C1 segment of cervical spinal cord (tissue), 14 donors: ENCODE measurements at places on chromosomes 5 and 9.

- no peak for DNase-seq
These were observed 12.0 kb downstream of the HIGD2A start for GRCh38 chr5:176400382-176401156.

- no peak for DNase-seq
These were observed 55.2 kb upstream of the AFAP1L1 start for GRCh38 chr5:149216496-149216895.

DNA sequence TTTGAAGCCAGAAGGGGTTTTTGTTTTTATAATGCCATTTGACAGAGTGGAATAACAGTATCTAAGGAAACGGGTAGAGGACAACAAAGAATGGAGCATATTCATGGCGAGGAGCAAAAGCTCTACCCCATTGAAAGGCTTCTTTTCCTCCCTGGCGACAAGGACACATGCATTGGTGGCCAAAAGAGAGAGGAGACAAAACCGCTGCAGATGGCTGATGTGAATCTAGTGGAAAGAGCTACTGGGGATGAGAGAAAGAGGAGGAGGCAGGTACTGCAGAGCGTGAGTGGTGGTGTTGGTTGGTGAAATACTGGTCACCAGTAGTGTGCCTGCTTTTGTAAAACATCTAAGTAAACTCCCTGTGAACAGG is 491 bp downstream of the APC start:
- DNase-seq = no peak

DNA sequence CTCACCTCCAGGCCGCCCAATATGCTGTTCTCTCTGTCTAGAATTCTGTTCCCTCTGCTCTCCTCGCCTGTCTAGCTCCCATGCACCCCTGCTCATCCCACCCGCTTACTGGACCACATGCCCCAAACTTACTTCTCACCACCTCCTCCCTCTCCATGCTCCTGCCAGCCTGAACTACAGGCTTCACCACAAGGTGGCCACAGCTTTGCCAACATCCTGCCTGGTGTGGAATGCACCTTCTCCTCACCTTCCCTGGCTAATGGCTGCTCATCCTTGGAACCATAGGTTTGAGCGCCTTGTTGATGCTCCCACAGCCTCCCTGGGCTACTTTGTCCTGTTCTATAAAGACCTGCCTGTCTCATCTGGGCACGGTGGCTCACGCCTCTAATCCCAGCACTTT is 9.6 kb downstream of the LAMC3 start:
- DNase-seq = no peak

- DNase-seq = no peak
These were observed 28.0 kb downstream of the MARCHF3 start for GRCh38 chr5:127002390-127002789.

DNA sequence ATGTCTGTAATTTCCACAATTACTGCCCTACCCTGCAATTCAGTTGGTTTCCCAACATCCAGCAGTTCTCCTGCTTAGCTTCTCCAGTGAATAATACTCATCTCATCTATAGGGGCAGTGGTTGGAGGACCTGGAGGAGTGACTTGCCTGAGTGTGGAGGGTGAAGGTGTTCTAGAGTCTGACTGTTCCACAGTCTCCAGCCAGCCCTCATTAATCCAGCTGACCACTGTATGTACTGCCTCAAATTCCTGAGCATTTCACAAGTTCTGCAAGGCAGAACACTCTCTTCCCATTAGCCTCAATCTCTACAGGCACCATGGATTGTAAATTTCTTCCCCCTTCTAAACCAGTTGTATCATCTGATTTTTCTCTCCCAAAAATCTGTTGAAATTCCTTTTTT is 147.4 kb upstream of the NFIL3 start:
- no peak for DNase-seq

- DNase-seq = no peak
These were observed 340.5 kb downstream of the ARHGEF28 start for GRCh38 chr5:73966451-73966850.

GRCh38 chr5:59437176-59437575 is 456.4 kb downstream of the PDE4D start:
- no peak for DNase-seq

DNA sequence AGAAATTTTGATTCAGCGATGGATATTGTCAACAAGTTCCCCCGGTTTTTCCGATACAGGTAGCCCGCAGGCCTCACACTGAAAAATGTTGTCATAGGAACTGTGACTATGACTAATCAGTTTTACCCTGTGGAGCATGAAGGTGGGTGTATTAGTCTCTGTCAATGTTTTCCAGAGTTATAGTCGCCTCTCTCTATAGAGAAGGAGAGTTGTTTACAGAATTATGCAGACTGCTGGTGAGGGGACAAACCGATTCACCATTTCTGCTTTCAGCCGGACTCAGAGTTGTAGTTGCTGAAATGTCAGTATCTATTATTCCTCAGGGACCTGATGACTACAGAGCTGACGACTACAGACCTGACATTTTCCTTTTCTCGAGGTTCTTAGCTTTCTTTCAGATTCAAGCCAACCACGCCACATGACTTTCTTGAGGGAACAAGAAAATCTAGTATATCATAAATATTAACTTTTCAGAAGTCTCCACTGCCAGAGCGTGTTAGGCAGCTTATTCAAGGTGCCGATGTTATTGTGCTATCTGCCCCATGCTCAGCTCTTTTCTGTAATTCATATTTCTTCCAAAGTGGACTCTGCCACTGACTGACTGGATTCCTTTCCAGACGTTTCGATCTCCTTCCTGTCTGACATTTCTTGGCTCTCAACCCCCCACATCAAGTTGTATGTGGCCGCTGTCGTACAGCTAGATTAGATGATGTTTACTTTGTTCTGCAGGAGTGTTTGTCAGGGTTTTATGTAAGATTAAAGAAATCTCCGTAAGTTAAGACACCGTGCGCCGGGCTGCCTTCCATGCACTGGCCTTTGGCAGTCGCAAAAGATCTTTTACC is 178.1 kb downstream of the FGF1 start:
- no peak for DNase-seq

GRCh38 chr9:6479959-6480358 is 67.0 kb downstream of the UHRF2 start:
- no peak for DNase-seq

GRCh38 chr5:62343428-62343827 is 37.4 kb downstream of the KIF2A start:
- no peak for DNase-seq

- DNase-seq = no peak
These were observed 158.6 kb downstream of the RFX3 start for GRCh38 chr9:3367185-3367584.

DNA sequence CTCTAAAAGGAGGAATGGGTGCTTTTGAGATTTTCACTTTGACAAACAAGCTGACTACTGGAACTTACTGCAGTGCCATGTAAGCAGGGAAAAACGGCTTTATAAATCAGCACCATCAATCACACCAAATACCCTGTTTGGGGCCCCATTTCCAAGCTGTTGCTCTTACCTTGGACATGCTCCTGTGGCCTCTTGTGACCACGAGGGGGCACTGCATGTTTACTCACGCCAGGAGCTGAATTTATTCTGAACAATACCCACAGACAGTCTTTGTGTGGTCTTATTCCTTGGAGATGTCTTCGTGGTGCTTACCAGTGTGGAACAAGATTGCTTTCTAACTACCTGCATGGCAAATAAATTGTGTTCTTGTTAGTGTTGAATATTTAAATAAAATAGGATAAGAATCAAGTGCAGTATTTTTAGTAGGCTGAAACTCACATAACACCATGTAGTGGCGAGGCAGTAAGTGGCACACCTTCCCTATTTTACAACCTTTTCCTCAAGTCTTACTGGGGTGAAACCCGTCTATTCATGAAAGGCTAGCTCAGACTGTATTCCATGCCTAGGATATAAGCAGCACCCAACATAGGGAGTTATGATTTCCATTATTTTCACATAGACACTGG is 155.5 kb upstream of the NMUR2 start:
- DNase-seq = peak; percentile 19

DNA sequence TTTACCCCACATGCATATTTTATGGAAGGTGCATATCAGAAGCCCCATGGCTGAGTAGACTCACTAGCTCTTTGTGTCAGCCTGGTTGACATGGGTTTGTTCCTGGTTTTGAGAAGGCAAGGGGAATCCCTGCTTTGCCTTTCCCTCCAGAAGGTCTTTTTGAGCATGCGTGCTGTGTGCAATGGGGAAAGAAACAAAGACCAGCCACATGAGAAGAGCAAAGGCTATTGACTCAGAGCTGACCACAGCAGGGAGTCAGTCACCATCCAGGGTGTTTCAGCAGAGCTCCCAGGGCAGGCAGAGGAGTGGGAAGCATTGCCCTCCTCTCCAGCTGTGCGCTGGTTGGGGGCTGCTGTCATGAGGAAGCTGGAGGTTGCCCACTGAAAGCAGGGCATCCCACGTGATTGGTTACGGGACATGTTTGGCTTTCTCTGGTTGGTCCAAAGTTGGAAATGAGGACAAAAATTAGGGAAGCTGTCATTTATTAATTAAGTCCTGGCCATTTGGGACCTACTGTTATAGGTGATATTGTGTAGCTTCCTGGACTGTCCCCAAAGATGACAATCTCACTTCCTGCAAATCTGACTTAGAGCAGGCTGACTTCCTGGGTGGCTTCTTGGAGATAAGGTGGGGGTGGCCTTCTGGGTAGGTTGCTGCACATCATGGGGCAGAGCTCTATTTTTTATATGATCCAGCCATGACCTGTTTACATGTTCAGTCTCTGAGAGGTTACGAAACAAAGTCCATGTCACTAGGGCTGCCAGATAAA is 48.9 kb upstream of the TDRD7 start:
- DNase-seq = no peak

- no peak for DNase-seq
These were observed 1.3 kb downstream of the PTCH1 start for GRCh38 chr9:95515272-95516113.
